ENCODE measurements at places on chromosomes 2 and 18.

DNA sequence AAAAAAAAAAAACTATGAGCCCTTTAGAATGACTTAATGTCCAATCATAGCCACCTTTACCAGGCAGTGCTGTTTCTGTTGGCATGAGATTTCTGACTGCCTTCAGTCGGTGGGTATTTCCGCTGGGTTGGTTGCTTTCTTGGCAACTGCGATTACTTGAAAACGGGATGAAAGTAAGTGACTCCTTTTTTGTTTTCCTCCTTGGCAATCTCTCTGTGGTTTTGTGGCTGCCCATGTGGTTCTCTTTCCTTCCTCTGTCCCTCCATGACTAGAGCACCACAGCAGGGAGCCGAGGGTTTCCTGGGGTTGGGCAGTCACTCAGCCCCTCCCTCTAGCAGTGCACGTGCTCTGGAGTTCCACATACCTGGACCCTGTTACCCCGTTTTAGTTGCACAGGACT, 112.1 kb downstream of the KLHL29 start:
- no peak for DNase-seq

GRCh38 chr18:75350512-75350839, 77.0 kb downstream of the SMIM21 start:
- DNase-seq = no peak

- DNase-seq = no peak
Observed at GRCh38 chr2:16630463-16630862, 35.2 kb downstream of the CYRIA start.

DNA sequence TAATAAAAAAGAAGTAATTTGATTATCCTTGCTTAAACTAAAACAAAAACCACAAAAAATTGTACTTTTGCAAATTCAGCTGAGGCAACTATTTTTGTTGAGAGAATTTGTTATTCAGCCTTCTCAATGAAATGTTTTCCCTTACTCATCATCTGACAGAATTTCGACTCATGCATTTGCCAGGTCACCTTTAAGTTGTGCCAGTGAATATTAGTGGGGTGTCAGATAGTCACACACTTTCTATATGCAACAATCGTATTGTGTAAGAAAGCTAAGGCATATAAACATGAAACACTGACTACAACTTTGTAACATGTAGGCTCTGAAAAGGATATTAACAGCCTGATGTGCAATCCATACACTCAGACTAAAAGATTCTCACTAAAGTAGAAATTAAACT, 1653.1 kb upstream of the SLC39A10 start:
- no peak for DNase-seq

GRCh38 chr2:41187376-41188122, 735.7 kb upstream of the SLC8A1 start:
- no peak for DNase-seq

DNA sequence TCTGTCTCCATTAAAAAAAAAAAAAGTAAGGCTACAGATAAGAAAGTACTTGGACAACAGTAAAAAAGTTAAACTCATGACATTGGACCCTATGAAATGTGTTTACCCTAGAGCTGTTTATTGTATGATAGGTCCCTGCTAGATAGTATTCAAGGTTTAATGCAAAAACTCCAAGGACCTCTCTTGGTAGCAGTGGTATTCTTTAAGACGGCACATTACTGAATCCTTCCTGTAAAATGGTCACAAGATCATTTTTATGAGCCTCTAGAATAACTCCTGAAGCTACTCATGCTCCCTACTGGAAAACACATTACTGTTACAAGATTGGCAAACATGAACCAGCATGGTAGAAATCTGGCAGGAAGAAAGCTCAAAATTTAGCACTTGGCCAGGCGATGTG, 38.8 kb downstream of the GALM start:
- DNase-seq = no peak

- DNase-seq = no peak
Observed at GRCh38 chr2:72048881-72049477, 98.7 kb downstream of the CYP26B1 start.

DNA sequence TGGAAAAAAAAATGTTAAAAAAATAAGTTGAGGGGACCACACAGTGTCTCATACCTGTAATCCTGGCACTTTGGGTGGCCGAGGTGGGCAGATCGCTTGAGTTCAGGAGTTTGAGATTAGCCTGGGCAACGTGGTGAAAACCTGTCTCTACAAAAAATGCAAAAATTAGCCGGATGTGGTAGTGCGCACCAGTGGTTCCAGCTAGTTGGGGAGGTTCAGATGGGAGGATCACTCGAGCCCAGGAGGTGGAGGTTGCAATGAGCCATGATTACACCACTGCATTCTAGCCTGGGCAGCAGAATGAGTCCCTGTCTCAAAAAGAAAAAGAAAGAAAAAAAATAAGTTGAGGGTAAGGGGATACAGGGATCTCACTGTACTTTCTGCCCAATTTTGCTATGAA, 6.1 kb upstream of the KYNU start:
- no peak for DNase-seq

- no peak for DNase-seq
Observed at GRCh38 chr18:21210784-21211183, 31.2 kb upstream of the GREB1L start.

GRCh38 chr2:84972932-84973331, 2.0 kb downstream of the KCMF1 start:
- DNase-seq = no peak

DNA sequence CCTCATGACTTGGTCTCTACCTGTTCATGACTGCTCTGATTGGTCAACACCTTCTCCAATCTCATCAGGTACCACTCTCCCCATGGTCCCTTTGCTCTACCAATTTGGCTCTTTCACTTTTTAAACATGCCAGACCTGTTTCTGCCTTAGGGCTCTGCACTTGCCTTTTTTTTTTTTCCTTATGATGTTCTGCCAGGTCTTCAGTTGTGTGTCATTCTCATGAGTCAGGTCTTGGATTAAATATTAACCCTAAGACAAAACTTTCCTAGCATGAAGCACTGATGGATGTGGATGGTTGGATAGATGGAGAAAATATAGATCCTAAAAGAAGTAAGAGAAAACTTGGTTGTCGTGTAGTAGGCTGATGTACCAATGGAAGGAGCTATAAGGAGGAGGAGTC, 219.3 kb downstream of the TTC32 start:
- DNase-seq = no peak

DNA sequence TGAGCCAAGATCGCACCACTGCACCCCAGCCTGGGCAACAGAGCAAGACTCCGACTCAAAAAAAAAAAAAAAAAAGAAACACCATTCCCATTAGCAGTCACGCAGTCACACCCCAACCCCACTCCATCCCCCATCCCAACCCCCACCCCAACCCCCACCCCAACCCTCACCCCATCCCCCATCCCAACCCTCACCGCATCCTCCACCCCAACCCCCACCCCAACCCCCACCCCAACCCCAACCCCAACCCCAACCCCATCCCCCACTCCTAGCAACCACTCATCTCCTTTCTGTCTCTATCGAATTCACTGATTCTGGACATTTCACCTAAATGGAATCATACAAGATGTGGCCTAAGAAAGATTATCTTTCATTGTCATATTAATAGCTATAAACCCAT, 25.9 kb upstream of the ATP9B start:
- DNase-seq = no peak

- DNase-seq = no peak
Observed at GRCh38 chr18:44502790-44503189, 177.9 kb upstream of the SETBP1 start.

DNA sequence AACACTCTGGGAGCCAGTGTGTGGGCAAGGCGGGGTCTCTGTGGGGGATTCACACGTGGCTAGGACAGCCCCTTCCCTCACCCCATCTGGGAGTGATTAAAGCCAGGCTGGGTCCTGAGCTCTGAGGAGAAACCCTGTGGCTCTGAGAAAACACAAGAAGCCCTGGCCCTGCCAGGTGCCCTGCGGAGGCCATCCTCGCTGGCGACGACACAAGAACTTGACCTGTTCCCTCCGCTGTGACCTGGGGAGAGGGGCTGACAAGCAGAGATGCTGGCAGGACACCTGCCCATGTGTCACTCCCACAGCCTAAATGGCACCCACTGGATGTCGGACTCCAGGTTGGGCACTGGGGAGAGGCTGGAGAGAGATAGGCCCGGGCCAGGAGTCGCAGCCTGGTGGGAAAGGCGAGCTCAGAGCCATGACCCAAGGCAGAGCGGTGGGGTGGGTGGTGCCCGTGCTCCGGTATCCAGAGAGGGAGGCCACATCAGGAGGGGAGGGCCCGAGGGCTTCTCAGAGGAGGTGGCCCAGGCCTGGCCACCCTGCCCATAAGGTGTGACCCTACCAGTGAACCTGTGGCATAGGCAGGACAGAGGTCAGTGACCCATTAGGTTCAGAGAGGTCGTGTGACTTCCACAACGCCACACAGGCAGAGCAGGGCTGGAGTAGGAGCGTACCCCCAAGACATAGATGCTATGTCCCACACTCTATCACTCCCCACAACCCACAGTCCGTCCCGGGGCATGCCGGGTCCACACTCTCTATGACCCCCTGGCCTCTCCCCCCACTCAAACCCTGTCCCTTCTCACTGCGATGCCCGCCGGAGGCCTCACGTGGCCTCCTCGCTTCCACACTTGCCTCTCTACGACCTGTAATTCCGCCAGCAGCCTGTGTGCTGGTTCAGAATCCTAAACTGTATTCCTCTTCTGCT, 59.4 kb upstream of the HPCAL1 start:
- no peak for DNase-seq

DNA sequence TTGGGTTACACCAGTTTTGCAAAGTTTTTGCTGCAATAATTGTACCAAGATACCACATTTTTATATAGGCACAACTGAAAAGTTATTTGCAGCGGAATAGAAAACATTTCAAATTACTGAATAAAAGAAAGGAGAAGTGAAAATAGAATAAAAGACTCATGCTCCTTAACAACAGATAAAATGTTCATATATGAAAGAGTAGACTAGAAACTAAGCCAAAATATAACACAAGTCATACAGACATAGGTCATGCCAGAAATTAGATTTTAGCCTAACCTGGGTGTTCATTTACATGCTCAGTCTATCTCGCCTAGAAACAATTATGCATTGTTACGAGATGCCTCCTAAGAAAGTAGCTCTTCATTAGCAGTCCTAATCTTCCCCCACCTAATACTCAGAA, 16.4 kb upstream of the MAP3K20 start:
- no peak for DNase-seq

- DNase-seq = no peak
Observed at GRCh38 chr18:76588601-76589226, 93.7 kb upstream of the ZNF516 start.

- no peak for DNase-seq
Observed at GRCh38 chr2:230805353-230806017, 59.3 kb upstream of the ITM2C start.

DNA sequence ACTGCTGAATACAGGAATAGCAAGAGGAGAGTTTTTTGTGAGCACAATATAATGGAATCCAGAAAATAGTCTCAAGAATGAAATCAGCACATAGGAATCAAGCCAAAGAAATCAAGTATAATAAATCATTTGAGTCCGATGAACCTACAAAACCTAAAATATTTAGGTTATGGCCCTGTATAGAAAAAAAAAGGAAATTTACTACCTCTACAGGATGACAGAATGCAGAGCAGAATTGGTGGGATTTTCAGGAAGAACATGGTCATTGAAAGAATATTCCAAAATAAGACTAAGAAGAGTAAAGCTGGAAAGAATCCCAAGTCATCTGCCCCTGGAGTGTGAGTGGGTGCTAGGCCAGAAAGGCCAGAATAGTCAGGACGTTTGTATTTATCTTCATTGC, 1041.2 kb upstream of the CDH2 start:
- DNase-seq = no peak

- no peak for DNase-seq
Observed at GRCh38 chr2:164785457-164785856, 56.2 kb downstream of the COBLL1 start.

DNA sequence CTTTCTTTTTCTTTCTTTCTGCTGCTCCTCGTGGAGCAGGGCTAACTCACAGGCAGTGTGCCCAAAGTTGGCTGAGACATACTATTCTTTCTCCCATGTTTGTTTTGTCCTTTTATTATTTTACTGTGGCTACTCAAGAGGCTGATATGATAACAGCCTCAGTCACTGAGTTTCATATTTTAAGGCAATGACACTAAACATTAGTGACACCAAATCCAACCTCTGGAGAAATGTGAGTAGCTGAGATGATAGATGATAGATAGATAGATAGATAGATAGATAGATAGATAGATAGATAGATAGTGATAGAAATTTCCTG, 45.8 kb upstream of the GLS start:
- no peak for DNase-seq

DNA sequence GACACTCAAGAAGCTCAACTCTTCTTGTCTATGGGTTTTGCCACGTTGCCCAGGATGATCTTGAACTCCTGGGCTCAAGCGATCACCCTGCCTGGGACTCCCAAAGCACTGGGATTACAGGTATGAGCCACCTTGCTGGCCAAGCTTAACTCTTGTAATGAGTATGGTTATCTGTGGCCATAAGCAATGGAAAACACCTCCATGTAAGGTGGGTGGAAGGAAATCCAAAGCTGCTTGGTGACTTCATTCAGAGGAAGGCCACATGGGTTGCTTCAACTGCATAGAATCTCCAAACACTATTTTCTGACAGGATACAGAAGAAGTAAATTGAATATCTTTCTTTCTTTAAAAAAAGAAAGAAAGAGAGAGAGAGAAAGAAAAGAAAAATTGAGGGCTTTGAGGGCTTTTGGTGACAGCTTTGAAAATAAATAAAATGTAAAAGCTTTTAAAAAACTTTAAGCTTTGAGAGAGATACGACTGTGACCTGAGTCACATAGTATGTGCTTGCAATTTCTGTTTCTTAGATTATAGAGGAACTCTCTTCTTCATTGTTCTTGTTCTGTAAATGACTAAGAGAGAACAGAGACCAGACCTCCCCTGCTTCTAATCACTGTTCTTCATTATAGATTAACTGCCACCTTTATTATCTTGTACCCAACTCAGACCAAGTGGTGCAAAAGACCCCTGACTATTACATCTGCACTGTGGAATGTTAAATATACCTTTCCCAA, 123.1 kb upstream of the NDUFV2 start:
- no peak for DNase-seq

GRCh38 chr18:11268153-11268552, 118.8 kb upstream of the PIEZO2 start:
- DNase-seq = no peak

DNA sequence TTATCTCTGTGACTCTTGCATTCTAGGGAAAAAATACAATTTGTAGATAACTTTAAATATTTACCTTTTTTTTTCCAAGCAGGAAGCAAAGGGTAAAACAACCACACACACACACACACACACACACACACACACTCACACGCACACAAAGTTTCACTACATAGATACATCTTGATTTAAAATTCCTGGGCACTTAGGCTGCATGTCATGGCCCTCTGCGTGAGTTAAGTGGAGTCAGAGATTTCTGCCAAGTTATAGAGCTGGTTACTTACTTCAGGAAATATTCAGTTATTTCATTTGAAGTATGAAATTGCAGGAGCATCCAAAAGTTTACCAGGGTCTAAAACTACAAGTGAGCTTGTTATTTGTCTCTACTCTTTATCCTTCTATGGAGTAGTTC, 612.0 kb downstream of the IRS1 start:
- DNase-seq = no peak

DNA sequence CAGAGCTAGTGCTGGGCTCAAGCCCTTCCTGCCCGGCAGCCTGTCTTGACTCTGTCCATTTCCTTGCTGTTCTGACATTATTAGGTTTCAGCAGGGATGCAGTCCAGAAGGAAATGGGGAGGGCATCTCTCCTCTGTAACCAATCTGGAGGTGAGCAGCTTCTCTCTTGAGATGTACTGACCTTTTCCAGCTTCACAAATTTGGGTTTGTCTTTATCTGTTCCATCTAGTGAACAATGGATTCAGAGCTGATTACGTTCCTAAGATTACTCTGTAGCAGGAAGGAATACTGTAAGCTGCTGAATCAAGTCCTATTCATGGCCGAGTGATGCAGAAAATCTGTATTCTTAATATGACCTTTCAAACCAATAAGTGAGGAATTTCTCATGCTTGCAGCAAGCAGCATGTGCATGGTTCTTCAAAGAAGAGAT, 11.0 kb downstream of the PLA2R1 start:
- DNase-seq = no peak

Measured in activated effector memory CD4-positive, alpha-beta T cell treated with anti-CD3 and anti-CD28 coated beads, Interleukin-2, amount 50 U/mL, for 16 hours (primary cell).